ENCODE measurements at places on chromosomes 13 and 19.

- no peak for DNase-seq
Observed at GRCh38 chr19:16419669-16420335, 52.0 kb downstream of the EPS15L1 start.

- no peak for DNase-seq
Observed at GRCh38 chr19:29328586-29328985, 115.6 kb upstream of the UQCRFS1 start.

DNA sequence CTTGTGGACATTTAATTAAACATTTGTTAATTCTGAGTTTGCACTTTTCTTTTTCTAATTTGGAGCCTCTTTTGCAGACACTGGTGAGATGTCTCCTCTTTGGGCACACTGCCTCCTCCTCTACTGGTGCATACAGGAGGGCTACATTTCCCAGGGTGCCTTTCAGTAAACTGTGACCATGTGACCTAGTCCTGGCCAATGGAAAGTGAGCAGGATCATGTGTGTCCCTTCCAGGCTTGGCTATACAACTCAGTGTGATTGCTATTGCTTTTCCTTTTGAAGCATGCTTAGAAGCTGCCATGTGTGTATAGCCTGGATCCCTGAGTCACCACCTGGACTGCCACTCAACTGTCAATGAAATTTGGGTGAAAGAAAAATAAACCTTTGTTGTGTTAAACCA, 4.5 kb downstream of the IZUMO2 start:
- DNase-seq, result no peak

DNA sequence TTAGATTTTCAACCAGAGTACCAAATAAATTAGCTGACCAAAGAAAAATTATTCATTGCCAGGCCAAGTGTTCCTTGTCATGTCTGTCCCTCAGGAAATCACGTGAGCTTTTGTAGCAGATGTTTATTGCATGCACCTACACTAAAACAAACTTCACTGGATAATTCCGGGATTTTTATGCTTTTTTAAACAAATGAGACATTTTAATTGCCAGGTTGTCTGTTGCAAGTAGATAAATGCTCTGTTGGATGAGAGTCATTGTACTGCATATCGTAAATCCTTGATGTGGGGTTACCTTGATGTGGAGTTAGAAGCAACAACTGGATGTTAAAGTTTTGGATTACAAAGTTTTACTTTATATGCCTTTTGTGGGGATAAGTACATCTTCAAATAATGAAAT, 1187.7 kb upstream of the PCDH9 start:
- no peak for DNase-seq

DNA sequence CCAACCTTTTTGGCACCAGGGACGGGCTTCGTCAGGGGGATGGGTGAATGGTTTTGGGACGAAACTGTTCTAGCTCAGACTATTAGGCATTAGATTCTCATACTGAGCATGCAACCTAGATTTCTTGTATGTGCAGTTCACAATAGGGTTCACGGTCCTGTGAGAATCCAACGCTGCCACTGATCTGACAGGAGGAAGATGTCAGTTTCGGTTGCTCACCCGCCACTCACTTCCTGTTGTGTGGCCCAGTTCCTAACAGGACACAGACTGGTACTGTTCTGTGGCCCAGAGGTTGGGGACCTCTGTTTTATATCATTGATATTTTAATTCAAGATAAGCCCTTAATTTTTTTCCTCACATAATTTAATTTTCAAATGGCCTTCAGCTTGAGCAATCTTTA, 26.7 kb upstream of the TDRD3 start:
- DNase-seq, result no peak

DNA sequence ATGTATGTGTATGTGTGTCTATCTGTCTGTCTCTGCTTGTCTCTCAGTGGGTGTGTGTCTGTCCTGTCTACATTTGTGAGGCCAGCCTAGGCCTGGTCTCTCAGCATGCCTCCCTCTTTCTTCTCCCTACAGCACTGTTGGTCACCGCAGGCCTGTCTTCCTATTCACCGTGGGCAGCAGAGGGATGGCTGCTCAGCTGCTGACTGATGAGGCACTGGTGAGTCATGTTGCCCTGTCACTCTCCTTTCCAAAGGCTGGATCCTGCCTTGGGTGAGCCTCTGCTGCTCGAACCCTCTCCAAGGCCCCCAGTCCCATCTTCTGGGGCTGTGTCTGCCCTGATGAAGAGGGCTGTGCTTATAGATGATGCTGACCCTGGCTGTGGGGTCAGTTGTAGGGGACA, 6.3 kb downstream of the ZNF71 start:
- no peak for DNase-seq

- DNase-seq, result no peak
Observed at GRCh38 chr13:38135592-38135991, 214.1 kb upstream of the UFM1 start.

DNA sequence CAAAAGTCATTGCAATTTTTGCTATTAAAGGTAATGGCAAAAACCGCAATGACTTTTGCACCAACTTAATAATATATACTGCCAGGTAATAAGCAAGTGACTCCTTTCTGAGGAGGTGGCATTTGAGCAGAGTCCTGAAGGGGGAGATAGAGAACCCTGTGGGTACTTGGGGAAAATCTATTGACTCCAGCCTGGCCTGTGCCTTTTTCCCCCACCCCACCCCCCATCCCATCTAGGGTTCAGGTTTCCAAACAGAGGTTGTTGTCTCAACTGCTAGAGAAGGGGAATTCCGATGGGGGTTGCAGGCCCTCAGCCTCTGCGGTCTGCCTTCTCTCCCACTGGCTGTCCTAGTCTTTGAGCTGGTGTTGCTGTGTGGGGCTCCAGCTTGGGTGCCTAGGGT, 11.5 kb downstream of the S1PR2 start:
- no peak for DNase-seq

DNA sequence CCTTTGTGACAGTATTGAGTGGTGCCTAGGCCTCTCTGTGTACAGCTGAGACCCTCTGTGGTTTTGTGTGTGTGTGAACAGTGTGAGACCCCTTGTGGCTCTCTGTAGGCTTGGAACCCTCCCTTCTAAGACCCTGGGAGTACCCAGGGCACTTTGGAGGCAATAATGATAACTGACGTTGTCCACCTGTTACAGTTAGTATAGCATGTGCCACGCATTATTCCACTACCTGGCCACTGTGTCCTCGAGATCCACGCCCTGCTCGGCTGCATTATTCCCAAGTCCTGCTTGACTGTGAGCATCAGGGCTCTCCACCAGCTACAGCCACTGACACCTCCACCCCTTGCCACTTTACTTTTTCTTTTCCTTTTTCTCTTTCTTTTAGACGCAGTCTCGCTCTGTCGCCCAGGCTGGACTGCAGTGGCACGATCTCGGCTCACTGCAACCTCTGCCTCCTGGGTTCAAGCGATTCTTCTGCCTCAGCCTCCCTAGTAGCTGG, 2.0 kb downstream of the GRAMD1A start:
- no peak for DNase-seq

GRCh38 chr13:29193083-29193482, 372.9 kb downstream of the MTUS2 start:
- DNase-seq, result no peak

GRCh38 chr19:52981329-52981728, 18.6 kb upstream of the ZNF816 start:
- no peak for DNase-seq
